AG10803 (cell line): ENCODE measurements at places on chromosomes 6 and 20.

GRCh38 chr6:33787346-33787953 is 1.5 kb downstream of the LEMD2 start:
- DNase-seq: peak; percentile 85

- DNase-seq: peak; percentile 54
Observed at GRCh38 chr6:170448751-170449630, 104.1 kb downstream of the PSMB1 start.

GRCh38 chr6:167420858-167421766 is 96.2 kb downstream of the TTLL2 start:
- no peak for DNase-seq

GRCh38 chr6:13287104-13287503 is 41.2 kb downstream of the TBC1D7 start:
- DNase-seq: no peak

DNA sequence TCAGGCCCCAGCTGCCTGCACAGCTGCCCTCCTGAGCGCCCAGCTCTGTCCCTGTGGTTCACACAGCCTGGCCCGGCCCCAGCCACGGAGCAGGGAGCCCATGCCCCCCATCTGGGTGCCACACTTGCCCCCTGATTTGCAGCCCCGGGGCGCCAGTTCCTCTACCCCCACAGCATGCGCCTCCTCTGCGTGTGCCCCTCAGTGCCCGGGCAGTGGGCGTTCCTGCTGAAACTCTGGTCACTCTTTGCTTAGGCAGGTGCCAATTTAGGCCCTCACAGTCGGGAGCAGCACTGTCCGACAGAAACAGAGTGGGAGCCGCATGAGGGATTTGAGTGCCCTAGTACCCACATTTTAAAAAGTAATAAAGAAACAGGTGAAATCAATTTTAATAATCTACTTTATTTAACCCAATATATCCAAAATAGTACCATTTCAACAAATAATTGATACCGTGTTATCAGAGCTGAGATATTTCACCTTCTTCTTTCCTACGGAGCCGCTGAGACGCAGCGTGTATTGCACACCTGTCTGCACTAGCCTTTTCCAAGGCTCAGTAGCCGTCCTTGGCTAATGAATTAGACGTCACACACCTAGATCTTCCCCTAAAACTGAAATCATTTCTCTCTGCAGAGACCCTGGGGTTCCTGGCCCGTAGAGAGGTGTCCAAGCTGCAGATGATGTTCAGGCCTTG is 106.4 kb downstream of the ASXL1 start:
- no peak for DNase-seq

DNA sequence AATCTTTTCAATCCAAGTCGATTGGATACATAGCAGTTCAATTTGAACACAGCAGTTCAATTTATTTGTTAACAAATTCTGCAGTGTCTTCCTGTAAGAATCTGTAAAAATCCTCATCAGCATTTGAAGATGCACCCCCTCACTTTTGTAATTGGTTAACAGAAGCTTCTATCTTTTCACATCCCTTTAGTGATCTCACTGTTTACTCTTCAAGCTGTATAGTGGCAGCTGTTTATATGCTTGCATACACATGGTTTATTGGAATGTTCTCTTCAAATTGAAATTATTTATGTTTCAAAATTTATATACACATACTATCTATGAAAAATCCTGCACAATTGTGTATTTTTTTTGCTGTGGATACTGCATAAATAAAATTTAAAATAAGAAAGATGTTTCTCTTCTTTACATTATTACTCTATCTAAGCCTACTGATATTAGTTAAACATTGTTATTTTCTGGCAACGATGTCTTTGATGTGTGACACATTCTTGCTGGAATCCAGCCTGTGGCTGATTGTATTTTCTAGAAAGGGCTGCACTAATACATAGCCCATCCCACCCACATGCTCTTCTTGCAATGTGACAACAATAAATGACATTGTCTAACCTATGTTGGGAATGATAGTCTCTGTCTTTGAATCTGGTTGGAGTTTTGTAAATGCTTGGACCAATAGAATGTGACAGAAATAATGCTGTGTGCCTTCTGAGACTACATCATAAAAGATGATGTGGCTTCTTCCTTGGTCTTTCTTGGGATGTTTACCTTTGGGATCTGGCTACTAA is 573.0 kb downstream of the CD109 start:
- DNase-seq: no peak

DNA sequence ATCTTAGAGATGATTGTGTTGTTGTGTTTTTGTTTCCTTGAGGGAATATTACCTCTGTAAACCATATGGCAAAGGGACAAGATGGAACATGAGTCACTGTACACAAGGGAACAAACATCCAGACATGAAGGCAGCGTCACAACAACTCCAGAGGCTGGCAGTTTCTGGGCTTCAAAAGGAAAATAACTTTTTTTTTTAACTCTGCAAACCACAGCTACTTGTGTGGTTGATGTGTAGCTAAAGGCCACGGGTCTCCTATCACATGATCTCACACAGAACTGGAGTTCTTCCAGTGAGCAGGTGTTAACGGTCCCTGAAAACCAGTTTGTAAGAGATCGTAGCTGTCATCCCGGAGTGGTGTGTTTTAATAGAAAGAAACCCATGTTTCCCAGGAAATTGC is 33.2 kb upstream of the HBS1L start:
- no peak for DNase-seq

- no peak for DNase-seq
Observed at GRCh38 chr20:56324806-56325205, 34.0 kb upstream of the FAM210B start.

DNA sequence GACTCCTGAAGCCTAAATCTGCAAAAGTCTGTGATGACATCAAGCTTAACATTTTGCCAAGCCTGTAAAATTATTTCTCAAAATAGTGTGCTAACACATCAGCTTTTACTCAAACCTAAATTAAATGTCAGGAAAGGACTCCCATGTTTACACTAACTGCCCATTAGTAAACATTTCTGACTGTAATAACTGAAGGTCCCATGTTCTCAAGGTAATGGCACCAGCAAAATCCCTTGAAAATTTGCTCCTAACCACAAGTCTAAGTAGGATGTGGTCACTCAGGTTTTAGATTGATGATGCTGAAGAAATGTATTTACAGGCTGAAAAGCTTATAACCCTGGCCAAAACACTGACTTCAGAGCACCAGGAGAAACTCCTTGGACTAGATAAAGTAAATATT is 33.0 kb downstream of the BACH2 start:
- DNase-seq: no peak

- no peak for DNase-seq
Observed at GRCh38 chr6:106535012-106535411, 94.3 kb downstream of the RTN4IP1 start.

DNA sequence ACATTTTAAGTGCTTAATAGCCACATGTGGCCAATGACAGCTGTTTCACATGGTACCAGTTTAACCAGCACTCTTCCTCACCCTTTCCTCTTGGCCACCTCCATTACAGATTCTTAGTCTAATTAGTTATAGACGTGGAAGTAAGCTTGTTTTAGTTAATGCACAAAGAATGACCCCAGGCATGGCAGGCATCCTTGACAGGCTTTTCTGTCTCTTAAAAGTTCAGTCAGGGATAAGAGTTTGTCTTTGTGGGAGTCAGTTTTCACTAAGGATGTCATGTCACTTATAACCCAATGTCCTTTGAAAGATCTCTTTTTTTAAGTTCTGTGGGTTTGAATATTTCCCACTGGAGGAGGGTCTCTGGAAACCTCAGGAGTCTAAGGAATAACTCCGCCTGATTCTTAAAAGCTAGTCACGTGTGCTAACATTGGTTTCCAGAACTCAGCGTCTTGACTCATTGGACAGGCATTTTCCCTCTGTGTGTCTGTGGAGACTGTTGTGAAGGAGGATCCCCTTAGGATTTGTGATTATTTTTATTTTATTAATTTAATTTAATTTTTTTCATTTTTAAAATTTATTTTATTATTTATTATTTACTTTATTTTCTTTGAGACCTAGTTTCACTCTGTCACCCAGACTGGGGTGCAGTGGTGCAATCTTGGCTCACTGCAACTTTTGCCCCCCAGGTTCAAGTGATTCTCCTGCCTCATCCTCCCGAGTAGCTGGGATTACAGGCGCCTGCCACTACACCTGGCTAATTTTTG is 171.4 kb downstream of the ZFAND3 start:
- peak; percentile 85 for DNase-seq

DNA sequence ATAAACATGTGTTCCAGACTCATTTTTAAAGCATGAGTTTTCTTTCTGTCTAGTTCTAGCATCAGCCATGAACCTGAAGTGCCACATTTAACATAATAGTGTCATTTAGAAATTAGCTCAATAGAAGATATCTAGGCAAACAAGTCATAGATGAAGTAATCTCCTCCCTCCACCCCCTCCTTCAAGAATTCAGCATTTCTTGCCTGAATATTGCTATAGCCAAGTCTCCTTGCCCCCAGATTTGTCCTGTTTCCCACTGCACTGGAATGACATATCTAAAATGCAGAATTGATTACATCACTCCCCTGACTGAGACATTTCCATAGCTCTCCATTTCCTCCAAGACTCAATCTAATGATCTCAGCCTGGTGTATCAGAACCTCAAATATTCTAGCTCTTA is 134.9 kb upstream of the BACH2 start:
- no peak for DNase-seq

GRCh38 chr6:100347901-100348550 is 116.7 kb downstream of the SIM1 start:
- DNase-seq: peak; percentile 76

DNA sequence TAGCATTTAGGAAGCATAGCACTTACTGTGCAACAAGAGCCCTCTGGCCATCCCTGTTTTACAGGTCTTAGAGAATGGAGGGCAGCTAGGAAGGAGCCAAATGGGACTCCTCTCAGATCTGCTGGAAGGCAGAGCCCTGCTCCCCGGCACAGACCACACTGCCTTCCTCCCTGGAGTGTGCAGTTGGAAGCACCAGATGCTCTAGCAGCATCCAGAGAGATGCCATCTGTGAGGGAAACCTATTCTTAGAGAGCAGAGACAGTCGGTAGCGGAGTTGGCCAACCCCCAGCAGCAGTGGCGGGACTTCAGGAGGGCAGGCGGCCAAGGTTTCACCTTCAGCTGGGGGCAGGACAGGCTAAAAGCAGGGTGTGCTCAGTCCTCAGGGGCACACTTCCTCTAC is 16.7 kb upstream of the E2F1 start:
- DNase-seq: no peak

- peak; percentile 60 for DNase-seq
Observed at GRCh38 chr20:57713505-57713903, 3.7 kb upstream of the PMEPA1 start.

DNA sequence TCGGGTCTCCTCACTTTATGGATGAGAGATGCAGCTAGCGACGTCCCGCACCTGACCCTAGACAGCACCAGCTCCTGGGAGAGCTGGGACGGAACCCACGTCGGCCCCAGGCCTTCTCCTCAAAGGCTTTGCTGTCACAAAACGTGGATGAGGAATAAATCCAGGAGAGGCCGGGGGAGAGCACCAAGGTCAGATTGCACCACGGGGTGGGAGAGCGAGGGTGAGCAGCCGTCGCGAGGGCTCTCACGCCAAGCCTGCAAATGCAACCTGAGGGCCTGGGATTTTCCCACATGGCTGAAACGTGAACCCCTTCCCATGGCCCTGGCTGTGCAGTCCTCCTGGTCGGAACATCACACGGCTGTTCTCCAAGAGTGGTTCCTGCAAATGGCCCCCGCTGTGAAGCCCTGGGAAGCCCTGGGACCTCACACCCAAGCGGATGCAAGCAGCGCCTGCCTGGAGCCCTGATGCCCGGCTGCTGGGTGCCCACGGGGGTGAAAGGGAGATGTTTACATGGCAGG is 45.3 kb downstream of the DLL1 start:
- no peak for DNase-seq

GRCh38 chr6:159978291-159979135 is 9.6 kb downstream of the IGF2R start:
- no peak for DNase-seq

- no peak for DNase-seq
Observed at GRCh38 chr6:158030380-158031300, 49.0 kb downstream of the SYNJ2 start.

- no peak for DNase-seq
Observed at GRCh38 chr6:63597141-63598048, 25.1 kb downstream of the LOC128125822 start.

DNA sequence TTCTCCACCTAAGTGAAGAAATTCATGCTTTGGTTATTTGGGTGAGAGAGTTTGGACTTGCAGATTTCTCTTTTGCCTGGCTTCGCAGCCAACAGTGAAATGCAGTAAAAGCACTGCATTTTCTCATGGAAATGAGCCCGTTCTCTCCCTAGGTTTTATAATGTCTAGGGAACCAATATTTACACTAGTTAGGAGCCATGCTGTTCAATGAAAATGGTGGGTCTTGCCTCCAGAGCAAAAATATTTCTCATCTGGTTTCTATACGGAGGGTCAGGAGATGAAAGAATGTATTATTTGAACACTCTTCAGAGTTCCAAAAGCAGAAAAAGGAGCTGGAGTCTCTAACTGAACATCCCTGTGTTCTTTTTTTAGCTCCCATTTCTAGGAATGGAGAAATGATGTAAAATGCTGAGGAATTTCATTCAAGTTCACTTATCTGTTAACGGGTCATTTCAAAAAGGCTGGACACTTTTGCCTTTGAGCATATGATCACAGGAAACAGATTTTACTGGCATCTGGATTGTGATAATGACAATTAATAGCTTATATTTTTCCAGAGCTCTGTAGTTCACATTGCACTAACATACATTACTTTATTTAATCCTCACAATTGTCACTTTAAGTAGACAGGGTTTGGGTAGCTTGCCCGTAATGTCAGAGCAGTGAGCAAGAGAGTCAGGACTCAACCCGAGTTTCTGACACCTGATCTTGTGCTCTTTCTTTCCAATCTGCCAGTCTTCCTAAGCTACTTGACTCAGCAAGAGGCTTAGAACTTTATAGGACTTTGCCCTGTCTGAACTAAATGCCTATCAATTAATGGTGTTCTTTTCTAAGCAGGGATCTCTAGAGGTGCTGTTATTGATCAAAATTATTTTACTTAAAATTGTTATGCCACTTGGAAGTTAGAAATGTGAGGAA is 78.0 kb downstream of the PPP1R14C start:
- no peak for DNase-seq

DNA sequence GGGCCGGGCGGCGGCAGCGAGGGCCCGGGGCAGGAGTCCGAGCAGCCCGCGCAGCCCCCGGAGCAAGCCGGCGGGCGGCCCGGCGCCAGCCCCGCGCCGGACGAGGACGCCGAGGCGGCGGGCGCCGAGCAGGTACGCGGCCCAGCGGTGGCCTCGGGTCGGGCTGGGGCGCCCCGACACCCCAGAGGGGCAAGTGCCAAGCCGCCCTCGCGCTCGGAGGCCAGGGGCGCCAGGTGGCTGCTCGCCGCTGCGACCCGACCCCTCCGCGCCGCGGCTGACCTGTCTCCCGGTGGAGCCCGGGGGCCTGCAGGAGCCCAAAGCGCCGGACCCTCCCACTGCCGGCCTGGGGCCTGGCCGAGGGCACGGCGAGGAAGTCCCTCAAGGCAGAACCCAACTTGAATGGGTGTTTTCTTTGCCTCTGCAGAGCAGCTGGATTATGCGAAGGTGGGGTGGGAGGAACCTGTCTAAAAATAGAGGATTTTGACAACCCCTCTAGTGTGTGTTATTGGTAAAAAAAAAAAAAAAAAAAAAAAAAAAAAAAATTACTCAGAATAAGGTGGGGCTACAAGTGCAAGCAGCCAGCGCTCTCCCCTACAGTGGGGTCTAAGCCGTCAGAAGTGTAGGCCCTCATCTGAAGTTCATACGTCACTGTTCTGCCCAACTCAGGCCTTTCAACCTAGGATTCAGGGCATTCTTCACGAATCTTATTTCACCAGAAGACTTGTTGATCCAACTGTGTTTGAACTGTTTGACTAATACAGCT is 609 bp downstream of the OGFRL1 start:
- peak; percentile 6 for DNase-seq

- DNase-seq: no peak
Observed at GRCh38 chr20:11305406-11305805, 612.3 kb upstream of the BTBD3 start.
